ENCODE measurements at places on chromosomes 4 and X.
A peak's percentile ranks its signal among the peaks of the same experiment; 100 is the strongest.

- DNase-seq = no peak
These were observed 162.9 kb upstream of the USP9X start for GRCh38 chrX:40922307-40922706.

GRCh38 chr4:40520533-40520932 lies 109.1 kb downstream of the RBM47 start:
- no peak for DNase-seq

DNA sequence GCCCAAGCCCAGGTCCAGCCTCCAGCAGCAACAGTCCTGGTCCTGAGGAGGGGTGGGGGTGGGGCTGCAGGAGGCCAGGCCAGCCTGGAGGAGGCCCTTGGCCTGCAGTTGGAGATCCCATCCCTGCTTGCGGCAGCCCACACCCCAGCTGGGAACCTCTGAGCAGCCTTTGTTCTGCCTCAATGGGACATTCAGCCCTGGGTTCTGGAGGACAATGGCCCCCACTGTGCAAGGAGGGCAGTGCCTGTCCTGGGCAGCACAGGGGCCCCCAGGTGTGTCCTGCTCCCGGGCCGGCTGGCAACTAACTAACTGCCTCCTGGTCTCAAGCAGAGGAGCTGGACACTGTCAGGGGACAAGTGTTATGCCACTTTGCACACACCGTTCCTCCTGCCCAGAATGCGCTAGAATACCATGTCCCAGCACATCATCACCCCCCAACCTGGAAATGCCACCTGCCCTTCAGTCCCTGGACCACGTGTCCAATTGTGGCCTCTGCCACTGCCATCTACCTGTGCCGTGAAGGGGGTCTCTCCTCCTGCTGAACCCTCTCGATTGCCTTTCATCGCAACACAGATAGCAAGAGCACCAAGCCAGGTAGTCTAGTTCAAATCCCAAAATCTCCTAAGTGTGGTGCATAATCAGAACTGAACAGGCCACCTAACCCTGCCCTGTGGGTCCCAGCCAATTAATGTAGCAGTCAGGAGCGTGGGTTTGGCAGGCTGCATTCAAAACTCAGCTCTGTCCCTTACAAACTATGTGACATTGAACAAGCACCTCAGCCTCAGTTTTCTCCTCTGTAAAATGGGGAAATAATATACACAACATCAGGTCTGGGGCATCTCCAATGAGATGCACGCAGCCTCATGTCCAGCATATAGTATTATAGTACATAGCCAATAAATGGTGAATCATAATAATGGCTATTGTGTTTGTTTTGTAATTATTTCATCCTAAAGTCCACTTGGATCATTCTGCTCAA lies 8.8 kb downstream of the PPP2R2C start:
- no peak for DNase-seq

DNA sequence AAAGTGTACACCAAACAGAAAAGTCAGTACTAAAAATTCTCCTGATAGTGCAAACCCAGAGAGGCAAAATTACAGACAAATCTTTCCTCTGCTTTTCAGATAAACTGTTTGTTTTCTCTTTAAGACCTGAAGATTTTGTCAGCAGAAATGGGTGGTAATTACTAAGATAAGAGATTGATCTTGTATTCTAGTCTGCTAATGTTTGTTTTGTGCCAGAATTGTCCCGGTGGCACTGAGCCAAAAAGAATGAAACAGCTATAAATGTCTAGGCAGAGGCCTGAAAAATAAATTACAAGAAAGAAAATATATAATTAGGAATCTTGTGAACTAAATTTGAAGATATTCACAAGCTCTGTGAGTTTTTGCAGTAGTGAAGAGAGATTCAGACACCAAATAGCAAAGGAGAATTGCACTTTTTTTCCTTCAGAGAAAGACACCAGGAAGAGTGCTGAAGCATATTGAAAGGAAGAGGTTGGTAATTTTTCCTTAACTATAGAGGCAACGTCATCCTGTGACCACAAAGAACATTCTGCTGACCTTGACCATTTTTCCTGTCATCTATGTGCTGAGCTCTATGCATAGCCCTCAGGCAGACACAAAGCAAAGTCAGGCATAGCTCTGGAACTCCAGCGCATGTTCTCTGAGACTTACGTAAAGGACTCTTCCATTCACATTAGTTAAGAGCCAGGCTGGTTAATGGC lies 314.5 kb upstream of the RASGEF1B start:
- no peak for DNase-seq

DNA sequence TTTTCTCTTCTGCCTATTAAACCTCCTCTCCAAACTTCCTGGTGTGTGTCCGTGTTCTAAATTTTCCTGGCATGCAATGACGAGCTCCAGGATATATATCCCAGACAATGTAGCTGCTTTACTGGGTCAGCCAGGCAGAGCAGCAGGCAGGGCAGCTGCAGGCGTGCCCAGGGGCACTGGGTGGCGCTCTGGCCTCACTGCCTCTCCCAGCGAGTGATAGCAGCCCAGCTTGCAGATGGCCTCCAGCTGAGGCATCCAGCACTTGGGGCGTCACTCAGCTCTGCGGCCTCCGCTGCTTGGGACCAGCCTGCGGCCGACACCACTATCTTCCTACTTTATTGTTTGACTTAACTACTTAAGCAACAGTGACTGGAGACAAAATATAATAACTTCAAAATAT lies 23.0 kb upstream of the UBA6 start:
- DNase-seq = no peak

DNA sequence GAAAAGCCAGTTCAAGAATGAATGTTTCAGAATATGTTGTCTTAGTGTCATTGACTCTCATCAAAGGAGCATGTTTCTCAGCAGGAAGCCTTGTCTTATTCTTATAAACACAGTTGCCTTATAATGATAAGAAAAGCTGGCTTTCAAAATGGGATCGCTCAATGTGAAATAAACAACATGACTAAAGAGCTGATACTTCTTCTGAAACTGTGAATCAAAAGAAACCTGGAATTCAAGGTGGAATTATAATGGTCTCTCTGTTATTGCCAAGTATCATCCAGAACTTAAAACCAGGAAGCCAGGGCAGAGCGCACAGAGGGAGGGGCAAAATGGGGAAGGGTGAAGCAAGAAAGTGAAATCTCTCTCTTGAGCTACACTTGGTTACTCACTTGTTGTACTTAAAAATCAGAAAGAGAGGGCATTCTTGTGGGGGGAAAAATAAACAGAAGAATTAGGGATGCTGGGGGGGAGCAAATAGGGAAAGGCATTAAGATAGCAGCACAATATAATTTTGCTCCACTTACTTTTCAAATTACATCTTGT lies 270.0 kb downstream of the MAPK10 start:
- DNase-seq = no peak

- DNase-seq = no peak
These were observed 203.3 kb upstream of the EMCN start for GRCh38 chr4:100721077-100721476.

GRCh38 chr4:77586951-77587383 lies 18.7 kb upstream of the CXCL13 start:
- DNase-seq = peak; percentile 88

DNA sequence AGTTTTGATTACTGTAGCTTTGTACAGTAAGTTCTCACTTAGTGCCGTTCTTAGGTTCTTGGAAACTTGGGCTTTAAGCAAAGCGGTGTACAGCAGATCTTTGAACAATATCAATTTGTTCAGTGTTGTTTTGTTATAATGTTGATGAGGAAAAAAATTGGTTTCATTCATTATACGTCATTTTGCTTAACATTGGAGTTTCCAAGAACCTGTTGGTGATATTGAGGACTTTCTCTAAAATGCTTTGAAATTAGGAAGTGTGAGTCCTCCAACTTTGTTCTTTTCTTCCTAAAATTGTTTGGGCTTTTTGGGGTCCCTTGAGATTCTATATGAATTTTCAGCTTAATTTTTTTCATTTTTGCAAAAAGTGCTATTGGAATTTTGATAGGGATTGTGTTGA lies 49.1 kb downstream of the STAG2 start:
- DNase-seq = no peak

DNA sequence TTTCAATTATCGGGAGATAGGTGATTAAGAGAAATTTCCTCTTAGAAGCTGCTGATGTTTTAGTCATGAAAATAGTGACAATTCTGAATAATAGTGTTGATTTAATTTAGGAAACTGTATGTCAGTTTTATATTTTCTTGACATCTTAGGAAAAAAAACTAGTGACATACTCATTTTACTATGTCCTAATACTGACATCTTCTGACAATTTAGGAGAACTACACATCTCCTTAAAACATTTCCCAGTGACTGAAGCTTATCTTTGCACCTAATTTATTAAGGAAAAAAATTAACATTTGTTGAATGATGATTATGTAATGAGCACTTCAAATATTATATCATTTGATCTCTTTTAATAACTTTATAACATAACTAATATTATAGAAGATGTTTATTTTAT lies 42.0 kb upstream of the RBMXL3 start:
- no peak for DNase-seq

DNA sequence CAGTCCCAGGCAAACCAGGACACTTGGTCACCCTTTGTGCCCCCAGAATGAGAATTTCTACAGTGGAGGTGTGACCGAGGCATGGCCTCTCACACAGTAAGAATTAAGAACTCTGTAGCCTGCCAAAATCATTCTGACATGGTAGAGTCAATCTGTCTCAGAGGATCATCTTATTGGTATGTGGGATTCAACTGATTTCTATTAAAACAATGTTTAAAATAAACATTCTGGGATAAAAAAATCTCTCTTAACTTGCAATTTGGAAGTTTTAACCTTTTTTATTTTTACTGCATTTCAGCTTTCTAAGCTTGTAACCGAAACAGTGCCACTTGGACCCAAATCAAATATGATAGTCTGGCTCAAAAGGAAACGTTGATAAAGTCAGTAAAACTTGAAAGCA lies 165.4 kb upstream of the LDB2 start:
- DNase-seq = no peak

DNA sequence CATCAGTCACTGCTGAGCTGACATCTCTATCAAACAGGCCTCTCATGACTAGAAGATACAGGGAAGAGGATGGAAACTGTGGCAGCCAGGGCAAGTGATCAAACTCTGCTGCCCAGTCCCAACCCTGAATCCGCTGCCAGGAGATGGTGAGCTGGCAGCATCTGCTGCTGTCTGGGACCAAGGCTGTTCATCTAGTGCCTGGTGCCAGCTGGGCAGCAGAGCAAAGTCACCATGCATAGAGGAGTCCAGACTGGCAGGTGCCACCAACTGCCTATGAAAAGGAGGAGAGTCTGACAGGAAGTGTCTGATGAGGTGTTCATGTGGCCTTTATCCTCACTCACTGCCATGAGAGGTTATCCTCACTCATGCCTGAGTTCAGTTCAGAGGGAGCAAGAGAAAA lies 518.9 kb downstream of the MID1IP1 start:
- no peak for DNase-seq

GRCh38 chr4:76856243-76857073 lies 41.5 kb downstream of the SOWAHB start:
- no peak for DNase-seq

GRCh38 chrX:130615941-130616340 lies 214.2 kb downstream of the RBMX2 start:
- no peak for DNase-seq

DNA sequence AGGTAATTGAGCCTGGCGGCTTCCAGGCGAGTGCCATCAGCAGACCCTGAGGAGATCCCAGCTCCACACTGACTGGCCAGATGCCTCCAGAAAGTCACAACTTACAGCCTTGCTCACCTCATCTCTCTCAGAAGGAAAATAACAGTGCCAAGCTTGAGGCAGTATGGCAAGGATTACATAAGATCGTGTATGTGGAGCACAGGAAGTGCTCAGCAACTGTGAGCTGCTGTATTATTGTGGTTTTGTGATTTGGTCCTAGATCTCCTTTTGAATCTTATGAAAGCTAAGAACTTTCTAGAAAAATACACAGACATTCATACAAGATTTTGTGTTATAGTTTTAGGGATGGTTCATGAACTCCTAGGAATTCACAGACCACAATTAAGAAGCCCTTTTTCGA lies 14.0 kb downstream of the RASL11B start:
- no peak for DNase-seq

GRCh38 chr4:103415801-103416200 lies 217.7 kb upstream of the CENPE start:
- no peak for DNase-seq

GRCh38 chr4:114021451-114021850 lies 42.0 kb upstream of the ARSJ start:
- no peak for DNase-seq

- DNase-seq = no peak
These were observed 10.6 kb upstream of the CCNG2 start for GRCh38 chr4:77146186-77147078.

GRCh38 chr4:165709973-165710526 lies 163.0 kb upstream of the TLL1 start:
- DNase-seq = no peak

DNA sequence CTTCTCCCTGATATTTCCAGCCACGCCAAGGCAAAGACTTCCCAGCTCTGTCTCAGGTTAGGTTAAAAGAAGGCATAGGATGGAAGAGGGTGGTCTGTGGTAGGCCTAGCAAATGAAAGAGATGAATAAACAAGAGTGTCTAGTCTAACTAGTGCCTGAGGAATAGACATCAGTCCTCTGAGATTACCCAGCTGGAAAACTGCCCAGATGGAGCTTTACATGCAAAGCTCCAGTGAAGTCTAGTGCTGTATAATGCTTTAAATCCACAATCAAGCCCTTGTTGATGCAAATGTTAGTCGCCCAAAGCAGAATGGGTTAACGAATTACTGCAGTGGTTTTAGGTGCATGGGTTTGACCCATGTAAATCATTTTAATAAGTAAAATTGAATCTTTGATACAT lies 24.8 kb upstream of the GUCY1B1 start:
- DNase-seq = no peak

GRCh38 chrX:47611926-47612325 lies 7.7 kb downstream of the SYN1 start:
- no peak for DNase-seq

GRCh38 chr4:180669680-180670079 lies 1573.5 kb upstream of the TENM3 start:
- no peak for DNase-seq

DNA sequence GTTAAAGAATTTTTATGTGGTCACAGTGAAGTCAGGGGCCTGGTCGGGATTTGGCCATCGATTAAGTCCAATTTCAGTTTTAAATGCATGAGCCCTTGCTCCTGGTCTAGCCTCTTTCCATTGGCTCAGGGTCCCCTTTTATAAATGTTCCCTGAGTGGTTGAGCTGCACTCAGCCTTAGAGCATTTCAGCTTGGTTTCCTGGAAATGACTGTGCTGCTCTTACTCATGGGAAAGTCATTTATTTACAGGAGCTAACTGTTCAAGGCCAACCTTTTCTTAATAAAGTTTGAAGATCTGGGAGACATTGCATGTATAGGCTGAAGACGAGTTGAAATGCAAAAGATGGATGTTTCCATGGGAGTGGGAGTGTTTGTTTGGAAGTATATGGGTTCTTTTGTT lies 98.8 kb upstream of the CLNK start:
- no peak for DNase-seq
